Ovary (tissue), 10 donors: ENCODE measurements at places on chromosomes 1 and 21. TPM values are rescaled to one million over a fixed set of nuclear protein-coding genes. Genes with fewer than 3 reads are reported as not detected.

DNA sequence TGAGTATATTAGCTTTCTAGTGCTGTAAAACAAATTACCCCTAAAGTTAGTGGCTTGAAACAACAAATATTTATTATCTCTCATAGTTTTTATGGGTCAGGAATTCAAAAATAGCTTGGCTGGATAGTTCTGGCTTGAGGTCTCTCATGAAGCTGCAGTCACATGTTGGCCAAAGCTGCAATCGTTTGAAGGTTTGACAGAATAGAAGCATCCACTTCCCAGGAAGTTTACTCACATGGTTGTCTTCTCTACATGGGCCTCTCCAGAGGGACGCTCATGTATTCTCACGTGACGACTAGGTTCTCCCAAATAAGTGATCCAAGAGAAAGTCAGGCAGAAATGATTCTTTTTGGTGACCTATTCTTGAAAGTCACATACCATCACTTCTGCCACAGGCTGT, 99.1 kb downstream of the NIBAN1 start:
- no peaks in the 10 kb centered on the region for H3K27me3 ChIP-seq
- H3K36me3 ChIP-seq = no peaks in the 10 kb centered on the region
- no peak for DNase-seq
- no peak overlapping the region for H3K4me3 ChIP-seq
- no peaks in the 10 kb centered on the region for H3K4me1 ChIP-seq

Gene EPHB2
- total RNA-seq = 20.9 TPM

Gene RRAGC
- 19.0 TPM for total RNA-seq

- peak overlapping the region; percentile 14 for H3K27ac ChIP-seq
- DNase-seq = no peak
- no peaks in the 10 kb centered on the region for H3K4me1 ChIP-seq
- no peak overlapping the region for H3K4me3 ChIP-seq
- H3K36me3 ChIP-seq = no peaks in the 10 kb centered on the region
- H3K27me3 ChIP-seq = no peaks in the 10 kb centered on the region
Observed at GRCh38 chr1:15843826-15844572, 3.5 kb upstream of the SPEN start.

DNA sequence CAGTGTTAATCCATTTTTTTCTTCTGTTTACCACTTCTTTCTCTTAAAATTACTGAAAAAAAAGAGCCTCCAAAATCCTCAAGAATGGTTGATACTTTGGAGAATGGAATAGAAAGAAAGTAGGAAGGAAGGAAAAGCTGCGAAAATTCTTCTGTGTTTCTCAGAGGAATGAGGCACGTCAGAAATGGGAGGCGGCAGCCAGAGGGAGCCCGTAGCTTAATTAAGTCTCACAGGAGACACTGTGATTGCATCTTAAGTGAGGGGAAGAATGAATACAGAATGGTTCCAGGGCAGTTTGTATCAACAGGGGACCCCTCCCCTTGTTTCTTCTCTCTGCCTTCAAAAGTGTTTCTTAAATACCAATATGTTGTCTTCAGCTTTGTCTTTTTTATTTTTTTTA, 1099.5 kb downstream of the PLA2G4A start:
- H3K36me3 ChIP-seq = no peaks in the 10 kb centered on the region
- H3K4me1 ChIP-seq = no peaks in the 10 kb centered on the region
- no peak overlapping the region for H3K4me3 ChIP-seq

DNA sequence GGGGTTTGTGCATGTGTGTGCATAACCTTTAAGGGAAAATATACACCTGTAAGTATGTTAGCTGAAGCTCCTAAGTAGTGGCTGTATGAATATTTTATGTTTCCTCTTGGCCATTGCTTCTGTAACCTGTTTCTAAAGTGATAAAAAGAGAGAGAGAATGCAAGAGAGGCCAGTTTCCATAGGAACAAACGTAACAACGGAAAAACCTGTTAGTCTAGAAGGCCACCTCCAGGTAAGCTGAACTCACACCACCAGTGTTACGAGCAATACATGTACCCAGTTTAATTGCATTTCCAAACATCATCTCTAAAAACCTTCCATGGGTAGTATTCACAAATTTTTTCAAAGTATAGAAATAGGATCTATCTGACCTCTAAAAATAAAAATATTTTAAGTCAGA, 63.1 kb downstream of the PLPPR4 start:
- H3K27ac ChIP-seq = no peak overlapping the region
- no peaks in the 10 kb centered on the region for H3K27me3 ChIP-seq
- no peak overlapping the region for H3K4me3 ChIP-seq
- H3K4me1 ChIP-seq = no peaks in the 10 kb centered on the region
- no peaks in the 10 kb centered on the region for H3K36me3 ChIP-seq

- H3K4me3 ChIP-seq = no peak overlapping the region
- H3K4me1 ChIP-seq = peaks cover 3% of the 10 kb centered on the region
- H3K27ac ChIP-seq = no peak overlapping the region
- H3K36me3 ChIP-seq = no peaks in the 10 kb centered on the region
- H3K27me3 ChIP-seq = no peaks in the 10 kb centered on the region
- DNase-seq = no peak
Observed at GRCh38 chr1:247212627-247213617, 41.1 kb upstream of the ZNF124 start.

GRCh38 chr1:49166031-49166430, 389.3 kb upstream of the BEND5 start:
- H3K27ac ChIP-seq = no peak overlapping the region
- no peaks in the 10 kb centered on the region for H3K36me3 ChIP-seq
- no peaks in the 10 kb centered on the region for H3K27me3 ChIP-seq
- H3K4me1 ChIP-seq = no peaks in the 10 kb centered on the region
- DNase-seq = no peak
- no peak overlapping the region for H3K4me3 ChIP-seq

DNA sequence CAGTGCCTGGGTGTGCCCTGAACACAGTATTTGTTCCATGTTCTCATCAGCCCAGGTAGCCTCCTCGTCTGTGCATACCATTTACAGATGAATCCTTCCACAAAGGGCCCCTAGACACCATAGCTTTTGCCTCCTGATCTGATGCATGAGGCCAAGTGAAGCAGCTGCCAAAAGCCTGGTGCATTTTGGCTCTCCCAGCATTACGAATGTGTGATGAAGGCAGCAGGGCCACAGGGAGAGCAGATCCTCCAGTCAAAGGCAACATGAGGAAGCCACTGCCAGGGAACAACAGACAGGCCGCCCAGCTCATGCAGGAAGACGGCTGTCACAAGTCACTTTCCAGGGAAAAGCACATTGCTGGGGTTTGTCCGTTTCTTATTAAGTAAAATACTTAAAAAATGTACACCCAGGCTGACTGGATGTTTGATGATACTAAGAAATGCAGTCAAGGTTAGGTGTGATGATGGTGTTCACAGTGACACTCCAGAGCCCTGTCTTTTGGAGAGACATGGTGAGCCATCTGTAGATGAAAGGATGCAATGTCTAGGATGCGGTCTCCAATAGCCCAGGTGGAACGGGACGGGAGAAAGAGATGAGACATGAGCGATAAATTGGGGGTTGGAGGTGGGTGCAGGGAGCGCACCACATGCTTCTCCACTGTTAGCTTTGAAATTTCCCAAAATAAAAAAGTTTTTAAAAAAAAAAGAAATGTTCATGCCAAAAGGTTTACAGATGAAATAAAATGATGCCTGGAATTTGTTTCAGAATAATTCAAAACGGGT, 48.7 kb downstream of the NPHP4 start:
- no peak overlapping the region for H3K4me3 ChIP-seq
- DNase-seq = no peak
- no peaks in the 10 kb centered on the region for H3K36me3 ChIP-seq
- no peak overlapping the region for H3K27ac ChIP-seq

DNA sequence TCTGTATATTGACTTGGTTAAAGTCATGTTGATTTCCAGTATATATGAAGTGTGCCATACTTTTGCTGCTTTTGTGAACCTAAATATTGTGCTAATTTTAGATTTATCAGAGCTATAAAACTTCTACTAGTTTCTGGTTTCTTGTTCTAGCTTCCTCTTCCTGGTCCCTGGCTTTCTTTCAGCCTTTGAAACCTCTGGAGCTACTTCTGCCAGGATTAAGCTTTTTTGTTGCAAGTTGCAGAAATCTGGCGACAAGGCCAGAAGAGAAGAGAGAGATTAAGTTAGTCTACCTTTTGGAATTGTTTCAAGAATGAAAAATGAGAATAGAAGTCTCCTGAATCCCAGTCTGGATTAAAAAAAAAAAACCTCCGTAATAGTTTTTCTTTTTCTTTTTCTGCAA, 13.5 kb downstream of the RNF2 start:
- no peak overlapping the region for H3K4me3 ChIP-seq
- H3K4me1 ChIP-seq = peaks cover 5% of the 10 kb centered on the region
- DNase-seq = no peak
- no peak overlapping the region for H3K27ac ChIP-seq
- no peaks in the 10 kb centered on the region for H3K36me3 ChIP-seq
- no peaks in the 10 kb centered on the region for H3K27me3 ChIP-seq

Gene IQGAP3
- not detected for total RNA-seq

- peak within 1 kb of the TSS; percentile 23 for H3K4me3 ChIP-seq
- H3K27ac ChIP-seq = no peak within 1 kb of the TSS
- no peaks in the 10 kb centered on the region for H3K27me3 ChIP-seq
- peaks cover 2% of the 10 kb centered on the region for H3K4me1 ChIP-seq
- H3K36me3 ChIP-seq = no peaks in the 10 kb centered on the region
Observed at GRCh38 chr1:6180268-6180706, at the start of gene CHD5. TSS of gene CHD5 (minus strand) at chr1:6180321. CDS start at chr1:6180023, 298 bp downstream.

DNA sequence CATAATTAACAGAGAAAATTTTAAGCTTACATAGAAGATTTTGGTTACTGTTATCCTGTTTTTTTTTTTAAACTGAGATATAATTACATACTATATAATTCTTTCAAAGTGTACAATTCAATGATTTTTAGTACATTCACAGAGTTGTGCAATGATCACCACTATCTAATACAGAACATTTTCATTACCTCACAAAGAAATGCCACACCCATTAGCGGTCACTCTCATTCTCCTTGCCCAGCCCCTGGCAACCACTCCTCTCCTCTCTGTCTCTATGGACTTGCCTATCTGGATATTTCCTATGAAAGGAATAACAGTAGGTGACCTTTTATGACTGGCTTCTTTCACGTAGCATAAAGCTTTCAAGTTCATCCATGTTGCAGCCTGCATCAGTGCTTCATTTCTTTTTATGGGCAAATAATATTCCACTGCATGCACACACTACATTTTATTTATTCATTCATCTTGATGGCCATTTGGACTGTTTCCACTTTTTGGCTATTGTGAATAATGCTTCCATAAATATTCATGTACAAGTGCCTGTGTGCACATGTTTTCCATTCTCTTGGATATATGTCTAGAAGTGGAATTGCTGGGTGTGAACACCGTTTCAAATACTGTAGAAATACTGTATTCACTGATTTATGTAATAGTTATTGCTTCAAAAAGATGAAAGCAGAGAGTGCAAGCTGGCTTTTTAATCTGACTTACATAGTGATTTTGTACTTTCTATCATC, 26.5 kb downstream of the TAF5L start:
- no peak for DNase-seq
- H3K4me1 ChIP-seq = peaks cover 2% of the 10 kb centered on the region
- no peaks in the 10 kb centered on the region for H3K27me3 ChIP-seq
- H3K4me3 ChIP-seq = no peak overlapping the region
- no peak overlapping the region for H3K27ac ChIP-seq

GRCh38 chr1:90993245-90993644, 28.6 kb downstream of the ZNF644 start:
- no peak overlapping the region for H3K27ac ChIP-seq
- no peaks in the 10 kb centered on the region for H3K27me3 ChIP-seq
- no peaks in the 10 kb centered on the region for H3K4me1 ChIP-seq
- no peaks in the 10 kb centered on the region for H3K36me3 ChIP-seq
- no peak overlapping the region for H3K4me3 ChIP-seq

Gene MAN1A2
- 35.0 TPM for total RNA-seq

Gene KRTAP12-2
- total RNA-seq = not detected

Gene FAM151A
- not detected for total RNA-seq

DNA sequence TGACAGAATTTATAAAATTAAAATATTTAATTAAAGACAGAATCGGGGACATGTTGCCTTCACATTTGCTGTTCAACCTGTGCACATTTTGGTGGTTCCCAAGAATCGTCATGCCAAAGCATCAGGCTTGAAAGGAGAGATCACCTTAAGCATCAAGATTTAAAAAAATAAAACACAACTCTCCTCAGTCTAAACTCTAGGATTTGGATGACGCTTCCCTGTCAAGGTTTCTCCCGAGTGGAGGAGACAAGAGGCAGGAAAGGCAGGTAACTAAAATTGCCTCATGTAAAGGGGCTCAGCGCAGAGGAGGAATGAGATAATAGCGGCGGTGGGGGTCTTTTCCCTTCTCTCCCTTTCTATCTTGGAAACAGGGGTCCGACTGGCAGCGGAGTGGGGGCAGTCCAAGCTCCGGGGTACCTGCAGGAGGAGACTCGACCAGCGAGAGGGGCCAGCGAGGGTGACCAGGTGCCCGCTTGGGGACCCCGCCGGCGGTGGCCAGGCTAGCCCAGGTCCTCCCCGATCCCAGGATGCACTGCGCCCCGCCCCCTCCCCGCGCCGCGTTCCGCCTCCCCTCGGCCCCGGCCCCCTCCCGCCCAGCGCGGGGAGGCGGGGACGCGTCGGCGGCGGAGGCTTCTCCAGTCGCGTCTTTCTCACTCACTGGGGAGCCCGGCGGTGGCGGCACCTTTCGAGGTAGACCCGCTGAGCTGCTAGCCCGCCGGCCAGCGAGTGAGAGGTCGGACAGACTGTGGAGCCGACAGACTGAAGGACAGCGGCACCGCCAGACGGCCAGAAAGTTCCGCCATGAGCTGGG, at the start of gene FNBP1L:
Gene FNBP1L (plus strand): TSS at position 638 of the 811 bp plus-strand sequence. CDS start 164 bp downstream, at position 802.
- H3K4me3 ChIP-seq = peak within 1 kb of the TSS; percentile 89
- peak within 1 kb of the TSS; percentile 74 for H3K27ac ChIP-seq
- DNase-seq = peak; percentile 85
- H3K36me3 ChIP-seq = no peaks in the 10 kb centered on the region

- no peak for DNase-seq
- no peak overlapping the region for H3K4me3 ChIP-seq
- H3K36me3 ChIP-seq = no peaks in the 10 kb centered on the region
- peaks cover 2% of the 10 kb centered on the region for H3K4me1 ChIP-seq
Observed at GRCh38 chr1:168437821-168438220, 106.0 kb downstream of the XCL2 start.

- no peaks in the 10 kb centered on the region for H3K36me3 ChIP-seq
- H3K27me3 ChIP-seq = no peaks in the 10 kb centered on the region
- H3K27ac ChIP-seq = no peak overlapping the region
- DNase-seq = no peak
Observed at GRCh38 chr1:44664730-44665370, 9.4 kb downstream of the TMEM53 start.

GRCh38 chr1:40422630-40423263, 27.5 kb upstream of the ZFP69B start:
- H3K4me3 ChIP-seq = no peak overlapping the region
- DNase-seq = no peak
- no peaks in the 10 kb centered on the region for H3K36me3 ChIP-seq

- no peak overlapping the region for H3K4me3 ChIP-seq
- no peak for DNase-seq
- H3K27ac ChIP-seq = no peak overlapping the region
- H3K36me3 ChIP-seq = no peaks in the 10 kb centered on the region
Observed at GRCh38 chr1:101728029-101728428, 268.7 kb downstream of the OLFM3 start.

Gene RSPH1
- 5.3 TPM for total RNA-seq

DNA sequence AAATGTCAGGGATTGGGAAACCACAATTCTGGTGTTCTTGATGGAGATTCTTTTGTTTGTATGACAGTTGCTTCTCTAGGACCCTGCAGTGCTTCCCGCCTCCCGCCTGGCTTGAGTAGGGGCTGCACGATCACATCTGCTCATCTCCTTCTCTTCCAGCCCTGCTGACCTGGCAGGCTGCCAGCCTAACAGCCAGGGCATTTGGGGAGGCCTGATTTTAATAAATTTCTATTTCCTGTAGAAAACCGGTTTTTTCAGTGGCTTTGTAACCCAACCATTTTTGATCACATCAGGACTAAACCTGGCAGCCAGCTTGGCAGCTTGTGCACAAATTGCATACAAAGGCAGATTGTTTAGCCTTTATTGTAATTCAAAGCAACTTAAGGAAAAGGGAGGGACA, 78.9 kb downstream of the UBE2U start:
- no peaks in the 10 kb centered on the region for H3K27me3 ChIP-seq
- H3K4me3 ChIP-seq = no peak overlapping the region
- no peak for DNase-seq
- H3K36me3 ChIP-seq = no peaks in the 10 kb centered on the region

Gene MAP10
- 2.7 TPM for total RNA-seq
